IMR-90 (cell line): ENCODE measurements at places on chromosomes 1 and 21.

DNA sequence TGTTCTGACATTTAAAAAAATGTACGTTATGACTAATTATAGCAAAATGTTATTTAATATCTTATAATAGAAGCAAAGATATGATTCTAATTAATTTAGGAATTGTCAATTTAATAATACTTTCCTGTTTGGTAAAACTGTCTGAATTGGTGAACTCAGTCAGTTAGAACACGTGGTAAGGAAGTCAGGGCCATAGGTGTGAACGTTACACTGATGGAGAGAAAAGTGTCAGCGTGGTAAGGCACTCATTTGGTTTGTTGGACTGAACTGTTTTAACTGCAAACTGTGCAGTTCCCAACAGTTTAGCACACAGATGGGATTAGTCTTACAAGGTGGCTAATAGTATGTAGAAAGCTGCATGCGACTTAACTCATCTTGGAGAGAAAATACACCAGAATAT, 102.9 kb downstream of the EPB41 start:
- no peak for DNase-seq

DNA sequence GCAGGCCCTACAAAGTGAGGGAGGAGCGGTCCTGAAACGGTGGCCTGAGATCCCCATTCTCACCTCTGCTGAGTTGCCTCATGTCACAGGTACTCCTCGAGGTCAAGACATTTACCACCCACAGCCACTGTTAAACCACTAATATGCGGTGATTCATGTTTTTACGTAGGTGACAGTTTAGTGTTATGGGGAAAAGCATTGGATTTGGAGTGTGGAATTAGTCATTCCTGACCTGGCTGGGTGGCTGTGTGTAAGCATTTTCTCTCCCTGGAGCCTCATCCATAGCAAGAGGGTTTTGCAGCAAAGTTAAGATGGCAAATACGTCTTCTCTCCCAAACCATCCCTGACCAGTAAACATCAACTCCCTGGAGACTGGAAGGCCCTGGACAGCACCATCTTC, 57.8 kb upstream of the KCNJ6 start:
- DNase-seq = peak; percentile 1

DNA sequence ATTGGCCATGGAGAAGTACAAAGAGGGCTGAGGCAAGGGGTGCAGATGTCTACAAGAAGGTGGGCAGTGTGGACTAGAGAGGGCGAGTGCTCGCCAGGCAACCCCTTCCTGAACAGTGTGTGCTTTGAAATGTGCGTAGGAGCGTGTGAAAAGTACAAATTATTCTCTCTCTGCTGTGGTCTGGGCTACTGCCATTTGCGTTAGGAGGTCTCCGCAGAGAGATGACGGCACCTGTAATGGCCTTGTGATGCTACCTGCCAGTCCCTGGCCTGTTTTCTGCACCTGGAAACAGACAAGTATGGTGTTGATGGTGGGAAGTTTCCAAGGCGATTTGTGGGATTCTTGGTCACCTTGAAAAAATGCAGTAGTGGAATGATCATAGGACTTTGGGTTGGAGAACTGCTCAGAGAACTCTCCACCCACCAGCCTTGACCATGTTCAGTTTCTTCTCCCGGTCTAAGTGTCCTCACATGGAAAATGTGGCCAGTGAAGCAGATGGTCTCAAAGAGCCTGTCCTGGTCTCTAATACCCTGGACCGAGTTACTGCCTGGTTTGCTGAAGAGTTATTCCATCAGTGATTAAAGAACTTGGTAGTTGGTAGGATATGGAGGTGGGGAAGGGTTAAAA, 74.5 kb downstream of the MRPS6 start:
- DNase-seq = peak; percentile 23

- DNase-seq = no peak
Measured at GRCh38 chr1:25774921-25775771, 24.8 kb upstream of the SELENON start.

DNA sequence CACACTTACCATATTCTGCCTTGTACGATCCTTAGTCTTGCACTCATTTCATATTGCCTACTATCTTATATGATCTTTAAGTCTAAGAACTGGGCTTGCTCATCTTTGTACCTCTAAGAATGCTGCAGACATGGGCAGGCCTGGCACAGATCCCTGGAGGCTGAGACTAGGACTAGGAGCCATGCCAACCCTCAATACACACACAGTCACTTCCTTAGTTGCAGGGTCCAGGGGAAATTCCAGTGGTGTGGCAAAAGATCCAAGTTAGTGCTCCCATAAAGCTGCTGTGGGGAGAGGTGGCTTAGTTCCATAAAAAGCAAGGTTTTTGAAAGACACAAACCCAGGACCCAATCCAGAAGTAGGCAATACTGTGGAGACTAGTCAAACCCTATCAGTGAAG, 59.9 kb downstream of the CYYR1 start:
- no peak for DNase-seq

DNA sequence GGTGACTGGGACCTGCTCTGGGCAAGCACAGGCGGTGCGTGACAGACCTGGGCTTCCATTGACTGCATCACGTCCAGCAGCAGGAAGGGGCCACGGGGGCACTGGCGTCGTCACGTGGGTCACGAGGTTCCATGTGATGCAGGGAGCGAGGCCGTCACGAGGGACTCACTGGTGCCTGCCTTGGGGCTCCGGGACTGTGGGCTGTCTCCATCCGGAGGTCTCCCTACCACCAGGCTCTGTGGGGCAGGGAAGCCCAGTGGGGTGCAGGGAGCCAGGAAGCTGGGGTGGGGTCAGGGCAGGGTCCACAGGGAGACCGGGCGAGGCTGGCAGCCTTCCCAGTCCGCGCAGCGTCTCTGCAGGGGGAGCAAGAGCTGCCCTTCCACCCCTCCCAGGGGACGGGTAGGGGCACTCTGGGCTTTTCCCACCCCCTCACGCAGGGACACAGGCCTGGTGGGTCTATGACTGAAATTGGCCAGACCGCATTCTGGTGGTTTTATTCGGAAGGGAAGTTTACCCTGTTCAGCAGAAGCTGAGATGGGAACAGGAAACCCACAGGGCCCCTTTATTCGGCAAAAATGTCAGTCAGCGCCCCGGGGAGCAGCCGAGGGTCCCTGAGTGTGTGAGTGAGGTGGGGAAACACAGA, 416 bp upstream of the TNFRSF14 start:
- DNase-seq = no peak

DNA sequence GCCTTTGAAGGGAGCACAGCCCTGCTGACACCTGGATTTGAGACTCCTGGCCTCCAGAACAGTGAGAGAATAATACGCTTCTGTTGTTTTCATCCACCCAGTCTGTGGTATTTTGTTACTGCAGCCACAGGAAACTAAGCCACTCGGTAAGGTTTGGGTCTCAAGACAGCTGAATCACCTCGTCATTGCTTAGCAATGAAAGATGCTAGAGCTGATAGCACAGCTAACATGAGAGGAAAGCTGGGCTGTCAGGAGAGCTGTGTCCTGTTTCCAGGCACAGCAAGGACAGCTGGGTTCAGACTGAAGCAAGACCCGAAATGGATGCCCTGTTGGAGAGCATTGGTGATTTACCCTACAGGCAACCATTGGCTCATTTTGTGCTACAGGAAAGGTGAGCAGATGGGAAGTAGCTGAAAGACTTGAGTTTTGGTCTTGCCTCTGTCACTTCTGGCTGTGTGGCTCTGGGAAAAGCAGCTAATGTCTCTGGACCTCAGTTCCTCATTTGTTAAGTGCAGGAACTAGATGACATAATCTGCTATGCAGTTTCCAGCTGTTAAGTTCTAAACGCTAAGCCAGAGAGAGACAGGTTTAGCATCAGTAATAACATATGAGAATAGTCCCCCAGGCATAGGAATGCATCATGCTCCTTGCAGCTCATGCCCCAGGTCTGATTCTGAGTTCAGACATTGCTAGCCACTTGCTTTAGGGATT, 58.0 kb downstream of the CLIC6 start:
- DNase-seq = peak; percentile 43

DNA sequence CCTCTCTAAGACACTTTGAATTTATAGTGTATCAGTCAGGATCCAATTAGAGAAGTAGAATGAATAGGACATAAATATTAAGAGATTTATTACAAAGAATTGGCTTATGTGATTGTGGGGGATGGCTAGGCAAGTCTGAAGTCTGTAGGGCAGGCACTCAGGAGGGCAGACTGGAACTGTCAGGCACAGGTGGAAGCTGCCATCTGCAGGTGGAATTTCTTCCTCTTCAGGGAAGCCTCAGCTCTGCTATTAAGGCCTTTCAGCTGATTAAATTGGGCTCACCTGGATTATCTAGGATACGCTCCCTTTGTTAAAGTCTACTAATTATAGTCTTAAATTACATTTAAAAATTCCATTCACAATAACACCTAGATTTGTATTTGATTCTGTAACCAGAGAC, 92.0 kb upstream of the HAO2 start:
- DNase-seq = no peak

DNA sequence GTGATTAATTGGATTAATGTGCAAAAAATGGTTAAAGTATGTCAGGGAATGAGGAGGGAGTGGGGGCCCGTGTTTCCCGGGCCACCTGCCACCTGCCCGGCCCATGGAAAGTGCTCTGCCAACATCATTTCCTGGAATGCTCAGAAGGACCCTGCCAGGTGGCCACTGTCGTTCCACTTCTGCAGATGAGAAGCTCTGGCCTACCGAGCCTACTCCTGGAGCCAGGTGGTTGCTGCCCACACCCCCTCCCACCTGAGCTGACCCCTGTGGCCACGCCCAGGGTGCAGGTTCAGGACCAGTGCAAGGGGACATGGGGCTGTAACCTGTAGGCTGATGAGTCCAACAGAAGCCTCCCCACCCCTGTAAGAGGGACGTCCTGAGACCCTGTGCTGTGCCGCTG, 99.7 kb downstream of the PRDM16 start:
- DNase-seq = no peak

DNA sequence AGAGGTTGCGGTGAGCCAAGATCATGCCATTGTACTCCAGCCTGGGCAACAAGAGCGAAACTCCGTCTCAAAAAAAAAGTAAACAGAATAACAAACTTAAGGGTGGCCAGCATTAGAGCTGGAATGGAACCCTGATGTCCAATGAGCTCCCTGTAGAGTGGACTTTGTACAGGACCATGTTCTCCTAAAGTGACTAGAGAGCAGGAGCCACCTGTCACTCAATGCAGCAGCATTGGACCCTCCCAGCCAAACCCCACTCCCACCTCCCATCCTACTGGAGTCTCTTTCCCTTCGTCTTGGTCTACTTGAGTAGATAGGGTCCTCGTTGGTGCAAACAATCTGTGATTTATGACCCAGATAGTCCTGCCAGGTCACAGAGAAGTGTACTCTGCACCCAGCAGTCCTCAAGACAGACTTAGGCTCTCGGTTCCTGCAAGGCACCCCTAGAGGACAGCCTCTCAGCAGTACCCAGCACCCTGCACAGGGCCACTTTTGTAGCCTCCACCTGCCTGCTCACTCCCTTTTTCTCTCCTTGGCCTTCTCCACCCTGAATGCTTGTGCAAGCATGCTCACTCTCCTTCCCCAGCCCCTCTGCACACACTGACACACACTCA, 69.2 kb upstream of the ZNF281 start:
- no peak for DNase-seq

GRCh38 chr1:44619261-44619900, 54.9 kb downstream of the TMEM53 start:
- DNase-seq = peak; percentile 49

DNA sequence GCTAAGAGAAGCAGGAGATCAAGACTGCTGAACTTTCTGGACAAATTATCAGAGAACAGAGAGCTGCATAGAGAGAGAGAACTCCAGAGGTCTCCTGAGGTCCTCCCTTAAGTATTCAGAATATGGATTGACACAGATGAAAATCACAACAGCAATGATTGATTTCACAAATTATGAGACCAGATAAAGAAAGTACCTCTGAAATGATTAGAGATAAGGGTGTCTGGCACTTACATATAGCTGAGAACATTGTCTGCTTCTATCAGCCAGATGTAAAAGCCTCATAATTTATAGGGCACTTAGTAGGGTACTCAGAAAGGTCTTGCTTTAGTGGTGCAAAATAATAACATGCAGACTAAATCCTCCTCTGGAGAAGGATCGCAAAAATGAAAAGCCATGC, 1301.8 kb downstream of the BRINP3 start:
- DNase-seq = no peak

GRCh38 chr1:21212126-21212525, 35.4 kb upstream of the EIF4G3 start:
- peak; percentile 38 for DNase-seq
